Hindlimb muscle (tissue), 1 donor: ENCODE measurements at places on chromosomes 4 and X.

GRCh38 chr4:40515398-40516293 is 114.0 kb downstream of the RBM47 start:
- DNase-seq: no peak

DNA sequence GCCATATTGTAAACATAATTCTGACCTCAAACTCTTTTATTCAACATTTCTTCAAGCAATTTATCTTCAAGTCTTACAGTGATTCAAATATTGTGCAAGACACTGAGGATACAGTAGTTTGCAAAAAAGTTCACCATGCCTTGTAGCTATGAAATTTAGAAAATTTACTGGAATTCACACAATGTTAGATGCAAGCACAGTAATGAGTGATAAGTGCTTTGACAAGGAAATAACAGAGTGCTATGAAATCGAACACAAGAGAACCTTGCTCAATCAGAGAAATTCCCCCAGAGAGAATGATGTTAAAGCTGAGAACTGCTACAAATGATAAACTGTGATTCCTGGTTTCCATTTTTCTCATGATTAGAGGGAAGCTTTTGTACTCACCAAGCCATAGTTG is 952.9 kb downstream of the FAT4 start:
- no peak for DNase-seq

DNA sequence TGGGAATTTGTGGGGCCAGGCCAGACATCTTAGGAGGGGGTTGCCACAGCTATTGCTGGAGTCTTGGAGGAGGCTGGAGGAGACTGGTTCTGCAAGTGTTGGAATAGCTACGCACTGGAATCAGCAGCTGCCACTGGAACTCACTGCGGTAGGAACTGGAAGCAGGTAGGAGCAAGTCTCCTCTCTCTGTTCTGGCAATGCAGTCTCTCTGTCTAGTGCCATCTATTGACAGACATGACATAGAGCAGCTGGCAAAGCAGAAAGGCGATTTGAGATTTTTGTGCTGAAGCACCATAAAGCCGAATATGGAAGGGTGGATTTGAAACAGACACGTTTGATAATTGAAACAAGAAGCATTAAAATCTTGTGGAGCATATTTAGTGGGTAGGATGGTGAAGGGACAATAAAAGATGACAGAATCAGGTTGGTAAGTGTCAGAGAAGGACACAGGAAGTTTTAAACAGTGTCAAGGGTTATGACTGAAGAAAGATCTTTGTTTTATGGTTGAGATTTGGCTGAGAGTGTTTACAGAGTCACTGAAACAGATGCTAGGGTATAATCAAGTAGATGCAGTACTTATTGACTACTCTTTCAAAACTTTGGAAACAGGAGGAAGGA is 23.5 kb upstream of the SYNPO2 start:
- DNase-seq: no peak

- DNase-seq: no peak
These were observed 1.9 kb downstream of the SOWAHD start for GRCh38 chrX:119760026-119760877.

DNA sequence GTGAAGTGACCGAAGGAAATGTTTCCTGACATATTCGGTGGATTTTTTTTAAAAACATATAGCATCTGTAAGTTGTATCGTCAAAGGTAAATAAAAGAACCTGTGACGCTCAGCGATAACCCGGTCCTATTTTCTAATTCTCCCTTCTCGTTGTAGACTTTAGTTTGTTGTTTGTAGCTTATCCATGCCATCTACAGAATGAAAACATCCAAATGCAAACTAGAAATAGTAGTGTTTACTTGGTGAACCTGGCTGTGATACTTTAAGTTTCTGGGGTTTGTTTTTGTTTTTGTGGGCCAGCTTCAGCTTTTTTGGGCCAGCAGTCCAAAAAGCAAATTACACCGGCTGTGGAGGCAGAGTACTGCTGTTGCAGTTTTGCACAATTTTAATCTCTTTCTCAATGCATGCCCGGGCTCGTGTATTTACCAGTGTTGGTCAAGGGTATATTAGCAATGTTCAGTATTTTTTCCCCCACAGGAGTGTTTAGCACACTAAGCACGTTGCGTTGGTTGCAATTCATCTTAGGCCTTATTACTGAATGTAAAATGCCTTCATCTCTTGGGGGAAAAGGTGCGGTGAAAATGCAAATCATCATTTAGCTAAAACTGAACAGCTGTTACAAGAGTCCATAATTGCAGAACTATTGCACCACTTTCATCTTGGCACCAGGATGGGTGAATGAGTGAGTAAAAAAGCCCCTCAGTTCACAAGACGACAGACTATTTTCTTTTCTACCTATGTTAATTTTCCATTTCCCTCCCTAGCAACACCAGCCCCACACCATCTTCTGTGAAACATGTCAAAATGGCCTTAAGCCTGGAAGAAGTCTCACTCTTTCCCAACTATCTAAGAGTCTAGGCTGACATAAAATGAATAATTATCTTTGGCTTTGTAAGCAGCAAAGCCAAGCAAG is 1.7 kb upstream of the CNOT6L start:
- peak; percentile 22 for DNase-seq
